ENCODE measurements at places on chromosomes 7 and 10. TPM values are rescaled to one million over a fixed set of nuclear protein-coding genes. Genes with fewer than 3 reads are reported as not detected.

Gene TMEM184A
- total RNA-seq, result 0.36 TPM

GRCh38 chr10:5285186-5285585, 79.6 kb upstream of the UCN3 start:
- DNase-seq, result no peak

DNA sequence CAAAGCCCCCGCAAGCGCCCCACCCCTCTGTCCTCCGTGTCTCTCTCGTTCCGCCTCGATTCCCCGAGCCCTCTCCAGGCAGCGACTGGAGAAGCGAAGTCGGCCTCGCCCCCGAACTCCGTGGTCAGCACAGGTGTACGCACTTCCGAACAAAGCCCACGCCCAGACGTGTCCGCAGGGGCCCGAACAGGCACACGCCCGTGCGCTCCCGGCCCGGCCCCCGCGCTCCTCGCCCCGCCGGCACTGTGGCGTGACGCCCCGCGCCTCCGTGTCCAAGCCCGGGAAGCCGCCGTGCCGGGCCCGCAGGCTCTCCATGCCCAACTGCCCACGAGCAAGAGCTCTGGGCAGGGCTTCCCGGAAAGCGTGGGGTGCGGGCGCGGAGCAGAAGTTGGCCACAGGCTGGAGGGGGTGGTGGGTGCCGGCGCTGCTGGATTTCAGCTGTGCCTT, 662 bp downstream of the NRCAM start:
- no peak for DNase-seq

DNA sequence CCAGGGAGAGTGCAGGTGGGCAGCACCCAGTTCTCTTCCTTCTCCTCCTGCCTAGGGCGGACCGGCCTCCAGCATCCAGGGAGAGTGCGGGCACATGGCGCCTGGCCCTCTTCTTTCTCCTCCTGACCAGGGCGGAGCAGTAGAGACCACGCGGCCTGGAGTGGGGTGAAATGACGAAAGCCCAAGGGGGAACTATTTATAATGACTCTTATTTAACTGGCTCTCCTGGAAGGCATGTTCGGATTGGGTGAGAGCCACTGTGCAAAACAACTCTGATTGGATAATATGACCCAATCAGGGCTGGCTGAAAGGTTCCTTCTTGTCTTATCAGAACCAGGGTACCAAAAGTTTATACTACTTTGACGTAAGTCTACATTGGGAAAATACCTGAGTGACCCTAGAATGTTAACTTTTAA, 63.1 kb downstream of the ZNF37A start:
- DNase-seq, result no peak

DNA sequence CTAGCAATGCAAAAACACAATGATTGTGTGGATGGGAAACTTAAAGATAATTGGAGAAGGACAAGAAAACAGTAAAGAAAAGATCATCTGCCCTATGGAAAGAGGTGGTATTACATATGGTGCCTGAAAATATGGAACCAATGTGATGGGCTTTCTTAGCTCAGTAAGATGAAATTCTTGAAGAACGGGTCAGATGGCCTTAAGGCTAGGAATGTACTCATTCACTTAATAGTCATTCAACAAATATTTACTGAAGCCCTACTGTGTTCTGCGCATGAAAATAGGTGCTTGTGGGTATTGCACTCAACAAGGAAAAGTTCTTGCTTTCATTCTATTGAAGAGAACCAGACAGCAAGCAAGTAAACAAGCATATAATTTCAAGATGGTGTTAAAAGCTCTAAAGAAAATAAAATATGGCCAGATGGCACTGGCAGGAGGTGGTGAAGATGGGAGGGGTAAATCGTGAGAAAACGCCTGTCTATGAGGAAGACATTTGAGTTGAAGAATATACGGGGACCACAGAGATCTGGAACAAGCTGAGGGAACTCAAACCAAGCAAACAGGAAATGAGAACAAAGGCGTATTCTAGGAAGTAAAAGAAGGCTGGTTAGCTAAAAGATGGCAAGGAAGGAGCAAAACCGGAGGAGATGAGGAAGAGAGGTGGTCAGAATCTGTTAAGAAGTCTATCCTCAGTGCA, 179.7 kb downstream of the ANK3 start:
- DNase-seq, result no peak

- DNase-seq, result no peak
Measured at GRCh38 chr7:112965506-112965905, 121.1 kb downstream of the GPR85 start.

DNA sequence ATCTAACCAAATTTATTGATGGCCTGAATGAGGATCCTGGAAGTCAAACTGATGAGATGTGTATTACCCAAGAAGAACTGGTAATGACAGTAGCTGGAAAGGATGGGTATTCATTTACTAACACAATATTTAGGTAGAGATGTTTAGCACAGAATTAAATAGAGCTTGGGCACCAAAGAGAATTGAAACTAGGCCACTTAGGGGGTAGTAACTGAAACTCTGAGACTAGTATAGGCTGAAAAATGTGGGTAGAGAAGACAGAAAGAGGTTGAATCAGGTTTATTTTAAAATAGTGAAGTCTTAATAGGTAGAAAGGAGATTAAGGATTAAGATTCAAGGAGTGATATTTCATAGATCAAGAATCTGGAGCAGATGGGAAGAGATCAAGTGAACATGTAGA, 155.8 kb downstream of the MLLT10 start:
- DNase-seq, result no peak

Gene TMEM176A
- total RNA-seq, result 18.5 TPM

GRCh38 chr7:134155871-134156270, 28.7 kb downstream of the LRGUK start:
- DNase-seq, result no peak

- no peak for DNase-seq
Measured at GRCh38 chr10:12051241-12051640, 8.6 kb upstream of the UPF2 start.

GRCh38 chr10:122422266-122422989, 32.0 kb upstream of the ARMS2 start:
- no peak for DNase-seq

GRCh38 chr7:98241674-98242241, 10.3 kb downstream of the TECPR1 start:
- DNase-seq, result no peak

Gene HELLS
- 0.91 TPM for total RNA-seq

GRCh38 chr10:13842117-13842516, 255.4 kb downstream of the PRPF18 start:
- no peak for DNase-seq

DNA sequence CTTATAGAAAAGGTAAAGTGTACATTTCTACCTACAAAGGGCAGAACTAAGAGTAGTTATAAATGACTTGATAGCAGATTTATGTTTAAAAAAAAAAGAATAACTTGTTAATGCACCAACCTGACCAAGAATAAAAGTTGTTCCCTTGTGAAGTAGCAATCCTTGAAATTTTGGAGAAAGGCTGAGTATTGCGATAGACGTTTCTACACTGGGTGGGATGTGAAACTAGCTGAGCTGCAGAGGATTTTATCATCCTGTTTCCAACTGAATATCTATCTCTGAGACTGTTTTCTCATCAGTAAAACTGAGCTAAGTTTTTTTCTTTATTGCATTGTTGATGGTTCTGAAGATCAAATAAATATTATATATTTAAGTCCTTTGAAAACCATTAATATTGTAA, 14.6 kb downstream of the MDFIC start:
- no peak for DNase-seq

Gene GLI3
- 5.5 TPM for total RNA-seq

DNA sequence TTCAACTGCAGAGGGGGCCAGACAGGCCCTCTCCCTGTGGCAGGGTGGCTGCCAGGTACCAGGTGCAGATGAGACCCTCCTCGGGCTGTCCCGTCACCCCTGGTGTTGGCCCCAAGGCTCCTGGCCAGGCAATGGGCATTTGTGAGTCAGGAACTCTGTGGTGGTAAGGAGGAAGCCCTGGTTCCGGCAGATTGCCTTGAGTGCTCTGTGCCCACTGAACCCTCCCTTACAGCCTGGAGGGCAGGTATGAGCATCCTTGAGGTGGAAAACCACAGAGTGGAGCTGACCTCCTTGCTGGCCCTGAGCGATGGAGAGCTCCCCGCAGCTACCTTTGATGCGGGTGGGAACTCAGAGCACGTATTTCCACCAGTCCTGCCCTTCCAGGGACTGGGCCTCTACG, 2.0 kb downstream of the PAOX start:
- DNase-seq, result no peak

DNA sequence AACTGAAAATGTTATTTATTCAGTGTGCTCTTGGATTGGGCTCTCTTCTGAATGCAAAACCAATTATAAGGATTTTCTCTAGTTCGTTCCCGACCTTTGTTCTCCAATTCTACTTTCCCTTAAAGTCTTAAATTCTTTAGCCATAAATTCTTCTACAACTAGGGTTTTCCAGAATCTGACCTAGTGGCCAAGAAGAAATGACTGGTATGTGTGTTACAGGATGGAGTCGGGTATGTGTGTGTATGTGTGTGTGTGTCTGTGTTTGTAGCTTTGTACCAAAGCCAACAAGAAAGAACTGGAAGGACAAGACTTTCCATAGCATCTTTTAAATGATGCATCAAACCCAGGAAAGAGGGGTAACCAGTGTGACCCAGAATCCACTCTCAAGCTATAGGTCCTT, 25.8 kb upstream of the LEP start:
- no peak for DNase-seq
